Stimulated activated CD4-positive, alpha-beta T cell treated with anti-CD3 and anti-CD28 coated beads, Interleukin-4, amount 100 ng/mL, for 1 hour (primary cell): ENCODE measurements at places on chromosomes 16 and 17.

DNA sequence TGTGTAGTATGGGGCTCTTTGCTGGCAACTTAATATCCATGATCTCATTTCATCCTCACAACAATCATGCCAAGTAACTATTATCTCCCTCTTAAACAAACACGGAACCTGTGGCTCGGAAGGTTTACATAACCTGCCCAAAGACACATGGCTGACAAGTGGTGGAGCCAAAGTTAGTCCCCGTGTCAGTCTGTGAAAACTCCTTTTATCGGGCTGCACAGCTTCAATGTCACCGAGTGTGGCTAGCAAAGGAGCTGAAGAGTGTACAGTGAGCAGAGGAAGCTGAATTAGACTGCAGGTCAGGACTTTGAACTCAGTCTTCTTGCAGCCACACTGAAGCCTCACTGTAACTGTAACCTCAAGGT is 80.3 kb downstream of the PARN start:
- DNase-seq = no peak

DNA sequence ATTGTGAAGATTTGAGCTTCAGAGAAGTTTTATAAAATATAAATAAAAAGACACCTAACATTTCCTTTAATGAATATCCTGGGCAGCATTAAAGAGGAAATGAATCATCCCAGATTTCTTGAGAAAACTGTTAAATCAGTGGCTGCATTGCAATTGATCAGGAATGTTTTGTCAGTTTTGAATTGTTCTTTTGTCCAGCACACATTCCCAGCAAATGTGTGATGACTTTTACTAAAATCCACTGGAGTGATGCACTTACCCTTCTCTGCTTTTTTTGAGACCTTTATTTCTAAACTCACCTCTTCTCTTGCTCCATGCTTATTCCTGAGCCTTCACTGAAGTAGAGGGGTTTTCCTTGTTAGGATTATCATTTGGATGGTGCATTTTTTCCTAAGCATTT is 1307.2 kb downstream of the CDH8 start:
- DNase-seq = no peak

GRCh38 chr17:19987897-19988296 is 10.3 kb upstream of the AKAP10 start:
- DNase-seq = no peak

DNA sequence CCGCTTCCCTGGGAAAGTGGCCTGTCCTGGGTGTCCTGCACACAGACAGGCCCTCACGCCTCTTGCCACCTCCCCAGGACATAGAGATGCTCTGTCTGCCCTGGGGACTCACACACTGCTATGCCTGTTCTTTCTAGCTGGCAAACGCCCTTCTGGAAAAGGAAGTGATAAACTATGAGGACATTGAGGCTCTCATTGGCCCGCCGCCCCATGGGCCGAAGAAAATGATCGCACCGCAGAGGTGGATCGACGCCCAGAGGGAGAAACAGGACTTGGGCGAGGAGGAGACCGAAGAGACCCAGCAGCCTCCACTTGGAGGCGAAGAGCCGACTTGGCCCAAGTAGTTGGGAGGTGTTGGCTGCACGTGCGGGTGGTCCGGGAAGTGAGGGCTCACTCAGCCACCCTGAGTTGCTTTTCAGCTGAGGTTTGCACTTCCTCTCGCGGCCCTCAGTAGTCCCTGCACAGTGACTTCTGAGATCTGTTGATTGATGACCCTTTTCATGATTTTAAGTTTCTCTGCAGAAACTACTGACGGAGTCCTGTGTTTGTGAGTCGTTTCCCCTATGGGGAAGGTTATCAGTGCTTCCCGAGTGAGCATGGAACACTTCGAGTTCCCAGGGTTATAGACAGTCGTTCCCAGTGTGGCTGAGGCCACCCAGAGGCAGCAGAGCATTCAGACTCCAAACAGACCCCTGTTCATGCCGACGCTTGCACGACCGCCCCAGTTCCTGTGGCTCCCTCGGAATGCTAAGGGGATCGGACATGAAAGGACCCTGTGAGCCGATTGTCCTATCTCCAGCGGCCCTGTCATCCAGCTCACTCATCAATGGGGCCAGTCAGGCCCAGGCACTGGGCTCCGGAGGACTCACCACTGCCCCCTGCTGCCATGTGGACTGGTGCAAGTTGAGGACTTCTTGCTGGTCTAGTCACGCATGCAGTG is 3.5 kb upstream of the RPL13 start:
- peak; percentile 89 for DNase-seq

GRCh38 chr17:79626156-79626890 is 15.5 kb upstream of the RBFOX3 start:
- DNase-seq = no peak

DNA sequence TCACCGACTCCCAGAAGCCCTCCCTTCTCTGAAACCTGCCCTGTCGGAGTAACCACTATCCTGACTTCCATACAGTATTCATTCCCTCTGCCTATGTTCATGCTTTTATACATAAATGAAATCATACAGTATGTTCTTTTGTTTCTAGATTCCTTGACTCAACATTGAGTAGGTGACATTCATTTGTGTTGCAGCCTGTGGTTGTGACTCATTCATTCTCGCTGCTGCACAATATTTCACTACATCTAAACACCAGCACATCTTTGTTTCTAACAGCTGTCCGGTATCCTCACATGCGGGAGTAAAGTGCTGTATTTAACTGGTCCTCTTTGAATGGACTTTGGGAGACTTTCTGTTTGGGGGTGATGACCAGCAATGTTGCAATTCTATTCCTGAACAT is 135.0 kb upstream of the FOXF1 start:
- DNase-seq = no peak

DNA sequence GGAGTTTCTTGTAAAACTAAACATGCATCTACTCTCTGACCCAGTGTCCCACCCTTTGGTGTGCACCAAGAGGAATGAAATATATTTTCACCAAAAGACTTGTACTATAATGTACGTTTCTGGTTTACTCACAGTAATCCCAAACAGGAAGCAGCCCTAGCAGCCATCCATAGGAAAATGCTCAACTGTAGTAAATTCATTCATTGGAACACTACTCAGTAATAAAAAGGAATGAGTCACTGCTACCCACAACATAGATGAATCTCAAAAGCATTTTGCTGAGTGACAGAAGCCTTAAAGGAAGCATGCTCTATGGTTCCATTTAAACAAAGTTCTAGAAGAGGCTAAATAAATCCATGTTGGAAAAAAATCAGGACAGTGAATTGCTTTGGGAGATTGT is 37.6 kb upstream of the DHRS7B start:
- DNase-seq = no peak
